Right renal cortex interstitium (tissue), 3 donors: ENCODE measurements at places on chromosomes 13 and 19.

DNA sequence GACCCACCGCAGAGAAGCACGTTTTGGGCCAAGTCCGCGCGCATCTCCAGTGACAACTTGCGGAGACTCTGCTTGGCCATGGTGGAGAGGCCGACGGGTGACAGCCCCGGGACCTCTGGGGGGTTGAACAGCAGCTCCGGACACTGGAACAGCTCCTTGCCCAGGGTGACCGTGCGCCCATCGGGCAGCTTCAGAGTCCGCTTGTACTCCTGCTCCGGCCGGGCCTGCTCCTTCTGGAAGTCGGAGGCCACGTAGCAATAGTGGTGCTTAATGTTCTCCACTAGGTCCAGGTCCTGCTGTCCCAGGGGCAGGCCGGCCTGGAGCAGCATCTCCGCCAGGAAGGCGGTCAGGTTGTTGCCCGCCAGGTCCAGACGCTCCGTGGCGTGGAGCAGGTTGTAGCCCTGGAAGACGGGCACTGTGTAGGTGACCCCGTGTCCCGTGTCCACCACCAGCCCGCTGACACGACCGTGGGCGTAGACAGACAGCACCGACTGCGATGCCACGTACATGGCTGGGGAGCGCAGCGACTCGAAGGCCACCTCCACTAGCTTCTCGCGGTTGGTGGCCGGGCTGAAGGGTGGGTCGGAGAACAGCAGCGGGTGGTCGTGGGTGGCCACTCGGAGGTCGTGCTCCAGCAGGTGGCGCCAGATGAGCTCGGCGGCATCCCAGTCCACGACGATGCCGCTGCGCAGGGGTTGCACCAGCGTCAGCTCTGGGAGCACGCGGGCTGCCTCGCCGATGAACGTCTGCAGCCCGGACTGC lies 743 bp downstream of the ACTL9 start:
- DNase-seq, result no peak

- DNase-seq, result no peak
These were observed 23.2 kb downstream of the EGLN2 start for GRCh38 chr19:40822161-40822560.

DNA sequence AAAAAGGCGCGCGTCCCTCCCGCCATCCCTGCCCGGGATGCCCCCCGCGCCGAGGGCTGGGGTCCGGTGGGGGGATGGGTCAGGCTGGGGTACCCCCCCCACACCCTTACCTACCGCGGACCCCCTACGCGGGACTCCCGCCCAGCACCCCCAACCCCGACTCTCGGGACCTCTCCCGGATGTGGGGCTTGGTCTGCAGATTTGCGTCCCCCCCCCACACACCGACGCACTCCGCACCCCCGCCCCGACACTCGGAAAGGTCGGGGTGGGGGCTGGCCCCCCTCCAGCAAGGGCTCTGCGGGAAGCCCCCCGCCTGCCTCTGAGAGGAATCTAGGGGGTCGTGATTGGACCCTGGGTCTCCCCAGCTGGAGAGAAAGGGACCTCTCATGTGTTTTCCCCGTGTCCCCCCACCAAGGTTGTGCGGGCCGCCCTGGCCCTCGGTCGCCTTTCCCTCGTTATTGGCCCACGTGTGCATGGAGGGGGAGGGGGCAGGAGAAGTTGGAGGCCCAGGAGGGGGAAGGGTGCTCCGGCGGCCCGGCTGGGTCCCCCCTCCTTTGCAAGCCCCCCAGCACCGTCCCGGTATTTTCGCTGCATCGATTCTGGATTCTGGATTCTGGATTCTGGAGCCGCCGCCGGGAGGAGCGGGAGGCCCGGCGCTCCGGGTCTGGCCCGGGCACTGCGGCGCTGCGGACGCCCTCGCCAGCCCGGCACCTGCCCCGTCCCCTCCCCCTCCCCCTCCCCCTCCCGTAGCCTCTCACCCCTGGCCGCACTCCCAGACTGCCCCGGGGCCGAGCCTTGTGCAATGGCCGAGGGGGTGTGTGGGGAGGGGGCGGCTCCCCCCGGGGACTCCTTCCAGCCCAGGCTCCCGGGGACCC lies 607 bp downstream of the NFIC start:
- no peak for DNase-seq

DNA sequence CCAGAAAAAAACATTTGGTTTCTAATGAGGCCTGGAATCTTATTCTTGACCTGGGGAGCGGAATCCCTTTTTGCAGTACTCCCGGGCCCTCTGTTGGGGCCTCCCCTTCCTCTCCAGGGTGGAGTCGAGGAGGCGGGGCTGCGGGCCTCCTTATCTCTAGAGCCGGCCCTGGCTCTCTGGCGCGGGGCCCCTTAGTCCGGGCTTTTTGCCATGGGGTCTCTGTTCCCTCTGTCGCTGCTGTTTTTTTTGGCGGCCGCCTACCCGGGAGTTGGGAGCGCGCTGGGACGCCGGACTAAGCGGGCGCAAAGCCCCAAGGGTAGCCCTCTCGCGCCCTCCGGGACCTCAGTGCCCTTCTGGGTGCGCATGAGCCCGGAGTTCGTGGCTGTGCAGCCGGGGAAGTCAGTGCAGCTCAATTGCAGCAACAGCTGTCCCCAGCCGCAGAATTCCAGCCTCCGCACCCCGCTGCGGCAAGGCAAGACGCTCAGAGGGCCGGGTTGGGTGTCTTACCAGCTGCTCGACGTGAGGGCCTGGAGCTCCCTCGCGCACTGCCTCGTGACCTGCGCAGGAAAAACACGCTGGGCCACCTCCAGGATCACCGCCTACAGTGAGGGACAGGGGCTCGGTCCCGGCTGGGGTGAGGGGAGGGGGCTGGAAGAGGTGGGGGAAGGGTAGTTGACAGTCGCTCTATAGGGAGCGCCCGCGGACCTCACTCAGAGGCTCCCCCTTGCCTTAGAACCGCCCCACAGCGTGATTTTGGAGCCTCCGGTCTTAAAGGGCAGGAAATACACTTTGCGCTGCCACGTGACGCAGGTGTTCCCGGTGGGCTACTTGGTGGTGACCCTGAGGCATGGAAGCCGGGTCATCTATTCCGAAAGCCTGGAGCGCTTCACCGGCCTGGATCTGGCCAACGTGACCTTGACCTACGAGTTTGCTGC lies at the start of gene ICAM4:
TSS of gene ICAM4 (plus strand) at position 153 of the 935 bp plus-strand sequence. CDS start at position 211, 58 bp downstream.
- DNase-seq, result no peak

DNA sequence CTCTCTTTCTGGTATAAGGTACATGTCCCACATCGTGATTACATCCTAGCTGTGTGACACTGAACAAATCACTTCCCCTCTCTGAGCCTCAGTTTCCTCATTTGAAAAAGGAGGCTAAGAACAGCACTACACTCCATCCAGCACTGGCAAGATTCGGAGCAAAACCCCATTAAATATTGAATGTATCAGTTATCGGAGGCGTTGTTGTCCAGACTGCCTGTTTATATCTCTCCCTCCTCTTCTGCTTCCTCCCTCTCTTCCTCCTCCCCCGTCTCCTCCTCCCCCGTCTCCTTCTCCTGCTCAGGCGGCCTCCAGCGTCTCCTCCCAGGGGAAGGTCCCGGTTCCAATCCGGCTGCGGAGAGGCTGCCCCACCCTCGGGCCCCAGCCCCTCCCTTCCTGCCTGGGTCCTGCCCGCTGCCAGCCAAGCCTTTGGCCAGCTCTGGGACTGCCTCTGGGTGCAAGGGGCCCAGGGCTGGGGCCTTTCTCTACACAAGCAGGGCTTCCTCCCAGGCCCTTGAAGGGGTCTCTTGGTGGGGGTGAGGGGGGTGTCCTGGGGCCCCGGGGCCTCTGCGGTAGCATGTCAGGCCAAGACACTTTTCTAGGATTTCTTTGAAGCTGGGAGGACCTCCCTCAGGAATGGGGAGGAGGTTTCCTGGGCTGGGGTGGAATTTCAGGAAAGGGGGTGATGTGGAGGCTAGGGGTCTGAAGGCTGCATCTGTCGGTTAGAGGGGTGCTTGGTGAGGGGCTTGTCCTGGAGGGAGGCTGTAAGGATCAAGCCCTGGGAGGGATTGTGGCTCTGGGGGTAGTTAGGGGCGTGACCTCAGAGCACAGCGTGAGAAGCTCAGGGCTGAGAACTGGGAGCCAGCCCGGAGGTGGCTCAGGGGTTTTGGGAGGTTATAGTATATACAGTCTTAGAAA lies 1.9 kb downstream of the RRAS start:
- DNase-seq, result no peak

GRCh38 chr13:32086791-32087441 lies 55.3 kb downstream of the FRY start:
- no peak for DNase-seq

DNA sequence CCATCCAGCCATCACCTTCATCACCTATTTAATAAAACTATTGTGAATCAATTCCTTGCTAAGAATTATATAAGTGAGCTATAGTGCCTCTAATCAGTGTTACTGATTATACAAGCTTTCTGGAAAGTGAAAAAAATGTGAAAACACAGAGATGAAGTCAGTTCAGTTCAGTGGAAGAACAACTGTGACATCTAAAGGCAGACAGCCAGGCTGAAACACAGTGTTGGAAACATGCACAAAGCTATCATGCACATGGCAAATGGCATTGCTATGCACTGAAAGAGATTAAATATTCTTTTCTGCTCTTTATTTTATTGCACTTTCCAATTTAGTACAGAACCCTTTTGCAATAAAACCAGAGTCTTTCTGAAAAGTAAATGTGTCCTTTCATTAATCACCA lies 294.0 kb downstream of the RBM26 start:
- DNase-seq, result no peak

DNA sequence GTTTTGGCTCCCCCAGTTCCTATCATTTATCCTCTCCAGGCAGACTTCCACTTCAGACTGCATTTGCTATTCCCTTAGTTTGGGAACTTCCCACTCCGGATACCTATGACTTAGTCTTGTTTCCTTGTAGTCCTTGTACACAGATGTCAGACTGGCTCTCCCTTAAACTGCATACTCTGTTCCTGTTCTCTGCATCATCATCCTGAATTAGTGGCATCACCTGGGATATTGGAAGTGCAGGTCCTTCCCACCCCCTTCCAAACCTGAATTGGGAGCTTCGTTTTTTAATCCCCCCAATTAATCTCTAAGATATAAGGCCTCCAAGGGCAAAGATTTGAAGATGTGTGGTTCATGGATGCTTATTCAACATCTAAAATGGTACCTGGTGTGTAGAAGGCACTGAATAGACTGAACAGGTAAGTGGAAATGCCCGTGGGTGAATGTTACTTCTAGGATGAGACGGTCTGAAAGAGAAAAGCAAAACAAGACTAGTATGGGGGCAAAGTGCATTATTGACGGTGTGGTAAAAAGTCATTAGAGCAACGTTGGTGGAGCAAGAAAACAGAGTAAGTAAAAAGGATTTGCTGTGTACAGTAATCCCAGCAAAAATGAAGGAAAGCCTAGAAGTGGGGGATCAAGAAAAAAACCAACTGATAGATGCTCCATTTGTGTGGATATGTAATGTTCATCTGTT lies 9.6 kb downstream of the MIR17HG start:
- DNase-seq, result no peak

GRCh38 chr19:11165486-11166030 lies 10.0 kb upstream of the SPC24 start:
- no peak for DNase-seq

GRCh38 chr19:48959341-48960239 lies 4.9 kb downstream of the BAX start:
- no peak for DNase-seq

GRCh38 chr13:23865906-23866305 lies 23.3 kb downstream of the MIPEP start:
- no peak for DNase-seq

GRCh38 chr19:14437578-14438140 lies 4.6 kb downstream of the PKN1 start:
- DNase-seq, result no peak

- DNase-seq, result no peak
These were observed 22.0 kb downstream of the ELAVL1 start for GRCh38 chr19:7983286-7983950.

GRCh38 chr13:73924607-73925006 lies 209.6 kb downstream of the KLF12 start:
- no peak for DNase-seq

DNA sequence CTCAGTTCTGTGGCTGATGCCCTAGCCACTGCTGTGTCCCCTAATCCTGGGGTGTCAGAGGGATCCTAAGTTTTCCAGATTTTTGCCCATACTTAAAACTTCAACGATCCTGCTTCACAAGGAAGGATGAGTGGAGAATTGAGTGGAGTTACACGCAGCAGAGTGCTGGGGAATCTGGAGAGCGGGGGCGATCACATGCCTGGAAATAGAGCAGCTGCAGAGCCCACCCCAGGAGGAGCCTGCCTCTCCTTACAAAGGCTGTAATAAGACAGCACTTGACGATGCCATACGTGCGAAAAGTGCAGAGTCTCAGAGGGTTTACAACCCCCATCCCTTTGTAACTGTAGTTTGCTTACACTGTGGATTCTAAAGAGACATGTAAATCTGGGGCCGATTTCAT lies 40.6 kb downstream of the SUGP2 start:
- no peak for DNase-seq

- DNase-seq, result no peak
These were observed 24.6 kb downstream of the MAU2 start for GRCh38 chr19:19345232-19345631.

DNA sequence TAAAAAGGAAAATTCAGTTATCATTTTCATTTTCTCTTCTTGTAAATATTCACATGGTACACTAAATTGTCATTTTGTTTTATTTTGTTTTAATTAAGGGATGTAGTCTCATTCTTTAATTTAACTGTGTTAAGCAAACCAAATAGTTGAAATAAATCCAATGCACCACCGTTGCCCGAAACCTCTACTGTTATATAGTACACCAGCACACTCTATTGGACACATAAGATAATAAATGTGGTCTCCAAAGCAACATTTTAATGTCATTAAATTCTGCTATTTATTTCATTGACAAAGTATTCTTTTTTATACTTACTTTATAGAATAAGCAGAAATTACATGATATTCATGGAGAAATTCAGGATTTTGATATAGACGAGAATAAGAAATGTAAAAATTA lies 156.4 kb upstream of the FREM2 start:
- DNase-seq, result peak; percentile 12

DNA sequence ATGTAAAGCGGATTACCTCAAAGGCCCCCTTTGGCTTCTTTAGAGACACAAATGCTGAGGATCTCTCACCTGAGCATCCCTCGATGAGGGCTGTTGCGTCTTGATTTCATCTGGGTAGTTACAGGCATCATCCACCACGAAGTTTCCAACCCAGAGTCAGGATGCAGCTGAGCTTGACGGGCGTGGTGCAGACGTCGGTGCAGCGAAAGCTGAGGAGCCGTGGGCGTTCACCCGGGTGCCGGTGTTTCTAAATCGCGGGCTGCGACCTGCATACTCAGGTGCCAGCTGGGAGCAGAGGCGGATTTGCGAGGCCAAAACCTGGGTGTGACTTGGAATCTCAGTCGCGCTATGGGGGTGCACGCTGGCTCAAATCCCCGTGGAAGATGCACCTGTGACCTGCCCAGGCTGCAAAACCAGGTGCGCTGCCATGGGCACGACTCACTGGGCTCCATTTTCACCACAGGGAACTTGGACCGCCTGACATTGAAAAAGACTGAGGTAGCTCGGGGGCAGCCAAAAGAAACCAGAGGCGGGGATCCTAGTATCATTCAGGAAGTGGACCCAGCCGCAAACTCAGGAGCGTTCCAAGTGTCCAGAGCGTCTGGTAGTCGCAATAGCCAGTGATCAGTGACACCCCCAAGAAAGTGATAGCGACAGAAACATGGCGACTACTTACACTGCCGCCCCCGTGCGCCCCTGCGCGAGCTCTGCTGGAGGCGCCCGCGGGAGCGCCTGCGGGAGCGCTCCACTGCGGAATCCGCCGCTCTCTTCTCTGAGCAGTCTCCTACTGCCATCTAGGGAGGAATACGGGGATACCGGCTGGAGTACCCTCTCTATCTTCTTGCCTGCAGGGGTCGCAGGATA lies 36.4 kb upstream of the IGFL4 start:
- DNase-seq, result peak; percentile 48
